Activated CD8-positive, alpha-beta memory T cell treated with anti-CD3 and anti-CD28 coated beads for 1 hour (primary cell): ENCODE measurements at places on chromosomes 5 and 9.

GRCh38 chr9:113125386-113126035, 25.3 kb upstream of the SLC31A2 start:
- DNase-seq: no peak

DNA sequence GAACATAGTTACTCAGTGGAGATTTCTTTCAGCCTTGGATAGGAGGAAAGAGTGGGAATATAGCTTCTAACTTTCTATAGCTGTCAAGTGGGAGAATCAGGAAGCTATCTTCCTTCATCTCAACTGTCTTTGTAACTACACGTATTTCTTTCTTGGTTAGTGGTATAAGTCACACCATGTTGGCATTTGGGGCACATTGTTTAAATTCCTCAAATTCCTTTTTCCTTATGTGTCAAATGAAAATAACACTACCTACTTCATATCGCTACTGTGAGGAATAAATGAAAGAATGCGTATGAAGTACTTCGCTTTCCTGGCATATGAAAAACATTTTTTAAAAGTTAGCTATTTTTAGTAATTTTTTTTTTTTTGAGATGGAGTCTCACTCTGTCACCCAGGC, 1082.5 kb upstream of the WWC1 start:
- DNase-seq: no peak

DNA sequence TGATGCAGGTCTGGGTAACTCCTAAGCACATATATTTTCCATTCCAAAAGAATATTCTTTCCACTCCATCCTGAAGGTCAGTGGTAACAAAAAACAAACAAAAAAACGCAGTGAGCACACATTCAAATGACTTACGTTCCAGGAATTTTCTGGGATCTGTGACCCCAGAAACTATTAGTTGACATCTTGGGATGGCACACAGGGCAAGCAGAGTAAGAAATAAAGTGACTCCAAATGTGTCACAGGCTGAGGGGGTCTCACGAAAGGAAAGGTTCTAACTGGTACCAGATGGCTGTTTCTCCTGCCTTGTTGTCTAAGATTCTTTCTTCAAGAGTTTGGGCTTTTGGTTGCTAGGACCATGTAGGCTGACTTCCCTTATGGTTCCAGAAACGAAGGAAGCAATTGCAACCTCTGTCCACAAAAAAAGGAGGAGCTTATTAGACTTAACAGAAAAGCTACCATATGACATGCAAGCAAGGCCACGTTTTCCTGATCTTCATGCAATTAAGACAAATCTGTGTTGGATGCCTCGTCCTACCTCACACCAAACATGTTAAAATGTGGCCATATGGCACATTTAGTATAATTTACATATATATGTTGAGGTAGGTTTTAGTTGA, 32.7 kb downstream of the PTGS1 start:
- no peak for DNase-seq

DNA sequence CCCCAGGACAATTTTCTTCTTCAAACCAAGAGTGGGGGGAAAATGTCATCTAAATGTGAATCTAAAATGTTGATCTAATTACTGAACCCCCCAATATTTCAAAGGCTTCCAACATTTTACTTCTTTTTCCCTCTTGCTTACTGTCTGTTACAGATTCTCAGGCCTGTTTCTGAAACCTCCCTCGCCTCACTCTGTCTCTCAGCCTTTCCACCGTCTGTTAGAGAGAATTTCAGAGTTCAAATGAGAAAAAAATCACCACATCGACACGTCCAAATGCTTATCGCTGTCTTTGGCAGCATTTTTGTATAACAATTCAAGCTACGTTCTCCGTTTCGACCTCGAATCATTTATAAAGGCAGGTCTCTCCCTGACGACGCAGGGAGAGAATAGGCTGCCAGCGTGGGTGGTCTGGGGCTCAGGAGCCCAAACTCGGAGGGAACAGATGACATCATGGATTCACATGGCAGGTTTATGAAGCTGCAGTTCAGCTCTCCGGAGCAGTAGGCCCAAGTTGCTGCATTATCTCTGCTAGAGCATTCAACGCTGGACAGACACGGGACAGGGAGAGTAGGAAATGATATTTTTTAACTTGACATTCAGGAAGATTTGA, 139.8 kb downstream of the GAS1 start:
- DNase-seq: no peak
